Pancreas (tissue), 10 donors: ENCODE measurements at places on chromosomes 5 and 9.

GRCh38 chr5:1718669-1719068 is 81.0 kb downstream of the MRPL36 start:
- DNase-seq = no peak

DNA sequence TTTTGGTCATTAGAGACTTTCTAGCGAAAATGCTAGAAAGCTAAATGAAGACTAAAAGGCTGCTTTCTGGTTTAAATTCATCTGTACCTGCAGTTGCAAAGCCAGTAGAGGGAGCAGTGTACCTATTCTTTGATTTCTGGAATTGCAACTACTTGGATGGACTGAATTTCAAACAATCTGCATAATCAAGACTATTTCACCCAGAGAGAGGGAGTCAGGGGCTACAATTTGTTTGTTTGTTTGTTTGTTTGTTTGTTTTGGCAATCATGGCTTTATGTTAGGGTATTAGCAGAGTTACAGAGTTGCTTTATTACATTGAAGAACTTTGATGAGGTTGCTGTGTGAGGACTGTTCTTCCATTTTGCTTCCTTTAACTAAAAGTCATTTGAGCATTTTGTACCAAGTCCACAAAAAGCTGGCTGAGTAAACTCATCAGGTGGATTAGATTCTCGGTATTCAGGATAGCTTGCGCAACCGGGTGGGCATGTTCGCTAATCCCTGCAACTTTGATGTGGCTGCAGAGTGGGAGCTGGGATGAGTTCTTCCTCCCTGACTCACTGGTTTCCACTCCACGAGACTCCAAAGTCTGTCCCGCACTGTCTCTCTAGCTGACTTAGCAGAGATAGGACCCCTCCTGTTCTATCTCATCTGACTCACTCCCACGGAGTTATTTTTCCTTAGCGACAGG is 80.0 kb upstream of the TUT7 start:
- DNase-seq = peak; percentile 44

DNA sequence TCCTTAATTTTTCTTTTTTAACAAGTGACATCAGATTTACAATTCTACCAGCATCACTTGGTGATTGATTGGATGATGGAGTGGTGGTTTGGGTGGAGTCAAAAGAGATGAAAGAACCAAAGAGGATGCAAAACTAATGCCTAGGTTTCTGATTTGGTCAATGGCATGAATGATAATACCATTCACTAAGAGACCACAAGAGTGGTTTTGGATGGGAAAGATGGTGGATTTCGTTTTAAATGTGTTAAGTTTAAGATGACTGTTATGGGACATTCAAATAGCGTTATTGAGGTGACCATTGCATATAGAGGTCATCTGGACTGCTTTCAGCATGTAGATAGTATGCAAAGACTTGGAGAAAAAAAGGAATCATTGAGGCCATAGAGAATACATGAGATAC is 3.6 kb downstream of the SMC5 start:
- no peak for DNase-seq

- DNase-seq = no peak
These were observed 1.6 kb upstream of the RPS6 start for GRCh38 chr9:19381656-19382055.

DNA sequence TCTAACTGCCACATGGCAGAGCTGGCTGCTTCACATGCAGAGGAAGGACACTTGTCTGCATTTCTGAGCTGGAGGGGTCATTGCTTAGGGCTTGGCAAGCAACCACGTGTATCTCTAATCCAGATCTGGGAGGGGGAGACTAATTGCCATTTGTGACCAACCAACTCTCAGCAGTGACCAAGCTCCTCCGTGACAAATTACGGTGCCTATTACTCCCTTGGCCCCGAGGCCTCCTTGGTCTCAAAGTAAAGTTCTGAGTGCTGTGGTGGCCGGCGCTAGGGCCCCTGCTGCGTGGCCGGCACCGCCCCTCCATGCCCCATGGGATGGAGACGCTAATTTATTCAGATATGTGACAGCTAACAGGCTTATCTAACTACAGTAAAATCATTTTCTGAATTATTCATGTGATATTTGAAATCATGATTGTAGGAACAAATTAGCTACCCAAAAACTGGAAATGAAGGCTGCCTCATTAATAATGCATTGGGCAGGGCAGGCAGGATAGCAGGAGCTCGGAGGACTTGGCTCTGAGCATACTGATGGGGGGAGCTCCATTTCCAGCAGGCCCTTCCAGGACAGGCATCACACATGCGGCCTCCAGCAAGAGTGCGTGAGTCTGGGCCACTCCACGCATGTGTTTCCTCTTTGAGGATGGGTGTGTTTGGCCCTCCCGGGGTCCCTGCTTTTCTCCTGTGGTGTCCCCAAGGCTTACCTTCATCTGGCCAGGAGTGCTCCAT is 67.7 kb downstream of the C5orf15 start:
- no peak for DNase-seq
